ENCODE measurements at places on chromosomes 16 and 17. TPM values are rescaled to one million over a fixed set of nuclear protein-coding genes. Genes with fewer than 3 reads are reported as not detected.

- H3K36me3 ChIP-seq: no peaks in the 10 kb centered on the region
- H3K4me1 ChIP-seq: peaks cover 6% of the 10 kb centered on the region
- no peak overlapping the region for H3K4me3 ChIP-seq
- no peaks in the 10 kb centered on the region for H3K27me3 ChIP-seq
- no peak for DNase-seq
Measured at GRCh38 chr16:24135624-24136565, 120.2 kb upstream of the CACNG3 start.

DNA sequence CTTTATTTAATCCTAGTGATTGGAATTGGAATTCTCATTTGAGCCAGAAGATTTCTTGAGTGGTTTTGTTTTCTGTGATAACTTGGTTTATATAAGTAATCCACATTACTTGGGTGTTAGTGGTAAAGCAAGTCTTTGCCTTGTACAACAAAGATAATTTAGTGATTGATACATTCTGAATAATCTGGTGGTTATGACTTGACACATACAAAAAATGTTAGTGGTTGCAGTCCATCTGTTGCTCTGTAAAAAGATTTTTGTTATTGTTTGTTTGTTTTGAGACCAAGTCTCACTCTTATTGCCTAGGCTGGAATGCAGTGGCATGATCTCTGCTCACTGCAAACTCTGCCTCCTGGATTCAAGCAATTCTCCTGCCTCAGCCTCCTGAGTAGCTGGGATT is 13.2 kb downstream of the OMG start:
- no peaks in the 10 kb centered on the region for H3K27me3 ChIP-seq
- H3K4me3 ChIP-seq: no peak overlapping the region
- DNase-seq: no peak
- H3K4me1 ChIP-seq: no peaks in the 10 kb centered on the region
- H3K36me3 ChIP-seq: peaks cover 27% of the 10 kb centered on the region

DNA sequence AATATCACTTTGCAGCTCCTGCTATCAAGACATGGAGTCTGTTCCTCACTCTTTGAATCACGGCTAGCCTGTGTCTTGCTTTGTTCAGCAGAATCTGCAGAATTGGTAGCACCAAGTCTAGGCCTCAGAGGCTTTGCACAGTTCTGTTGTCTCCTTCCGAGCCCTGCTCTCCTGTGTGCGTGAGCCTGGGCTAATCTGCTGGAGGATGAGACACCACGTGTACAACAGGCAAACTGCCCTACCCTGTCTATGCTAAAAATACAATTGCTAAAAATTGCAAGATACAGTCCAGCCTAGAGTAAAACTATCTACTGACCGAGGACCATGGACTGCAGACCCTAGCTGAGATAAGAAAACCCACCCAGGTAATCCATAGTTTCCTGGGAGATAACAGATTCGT is 484.7 kb downstream of the NPIPA7 start:
- no peaks in the 10 kb centered on the region for H3K4me1 ChIP-seq
- no peak overlapping the region for H3K27ac ChIP-seq
- no peaks in the 10 kb centered on the region for H3K27me3 ChIP-seq
- no peak overlapping the region for H3K4me3 ChIP-seq
- H3K36me3 ChIP-seq: no peaks in the 10 kb centered on the region
- DNase-seq: no peak

DNA sequence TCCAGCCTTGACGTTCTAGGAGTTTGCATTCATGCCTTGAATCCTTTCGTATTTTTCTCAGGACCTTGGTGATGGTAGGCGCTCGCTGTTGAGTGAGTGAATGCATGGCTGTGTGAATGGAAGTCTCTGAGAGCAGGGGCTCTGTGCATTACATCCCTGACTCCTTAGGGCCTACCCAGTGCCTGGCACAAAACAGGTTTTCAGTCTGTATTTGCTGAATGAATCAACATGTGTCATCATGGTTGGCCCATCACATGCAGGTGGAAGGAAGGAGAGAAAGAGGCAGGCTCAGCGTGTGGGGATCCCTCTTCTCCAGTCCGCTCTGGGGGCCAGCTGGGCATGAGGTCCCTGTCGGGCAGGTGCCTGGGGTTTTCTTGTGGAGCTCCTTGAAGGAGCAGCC is 8.7 kb downstream of the RAP1GAP2 start:
- no peak overlapping the region for H3K4me3 ChIP-seq
- H3K36me3 ChIP-seq: no peaks in the 10 kb centered on the region
- DNase-seq: no peak
- no peak overlapping the region for H3K27ac ChIP-seq
- peaks cover 13% of the 10 kb centered on the region for H3K27me3 ChIP-seq
- no peaks in the 10 kb centered on the region for H3K4me1 ChIP-seq

DNA sequence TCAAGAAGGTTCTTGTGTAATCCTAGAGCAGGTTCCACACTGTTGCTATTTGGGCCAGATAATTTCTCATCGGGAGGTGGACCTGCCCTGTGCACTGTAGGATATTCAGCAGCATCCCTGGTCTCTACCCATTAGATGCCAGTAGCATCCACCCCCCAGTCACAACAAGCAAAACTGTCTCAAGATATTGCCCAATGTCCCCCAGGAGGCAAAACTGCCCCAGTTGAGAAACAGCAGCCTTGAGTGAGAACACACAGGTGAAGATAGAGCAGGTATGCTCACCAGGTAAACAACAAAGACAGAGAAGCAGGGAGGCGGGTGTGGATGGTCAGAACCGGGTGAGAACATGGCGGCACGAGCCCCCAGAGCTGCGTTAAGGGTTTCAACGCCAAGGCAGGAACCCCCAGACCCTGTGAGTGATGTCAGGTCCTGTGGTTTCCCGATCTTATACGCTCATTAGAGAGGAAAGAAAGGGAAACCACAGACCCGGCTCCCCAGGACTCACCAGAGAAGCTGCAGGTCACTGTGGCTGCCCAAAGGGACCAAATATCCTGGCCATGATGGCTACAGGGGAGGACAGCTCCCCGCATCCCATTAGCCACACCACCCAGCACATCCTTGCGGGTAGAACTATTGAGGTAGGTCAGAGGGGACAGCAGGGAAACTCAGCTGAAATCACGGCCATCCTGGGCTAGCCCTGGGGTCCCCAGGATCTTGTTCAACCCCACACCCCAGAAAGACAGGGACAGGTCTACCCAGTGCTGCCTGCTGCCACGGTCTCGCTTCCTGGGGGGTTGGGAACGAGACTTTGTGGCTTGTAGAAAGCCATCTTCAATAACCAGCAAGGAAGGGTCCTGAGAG is 21.2 kb downstream of the CDC42EP4 start:
- peaks cover 70% of the 10 kb centered on the region for H3K36me3 ChIP-seq
- peak overlapping the region; percentile 93 for H3K27ac ChIP-seq
- no peaks in the 10 kb centered on the region for H3K27me3 ChIP-seq
- H3K4me3 ChIP-seq: no peak overlapping the region
- no peak for DNase-seq

DNA sequence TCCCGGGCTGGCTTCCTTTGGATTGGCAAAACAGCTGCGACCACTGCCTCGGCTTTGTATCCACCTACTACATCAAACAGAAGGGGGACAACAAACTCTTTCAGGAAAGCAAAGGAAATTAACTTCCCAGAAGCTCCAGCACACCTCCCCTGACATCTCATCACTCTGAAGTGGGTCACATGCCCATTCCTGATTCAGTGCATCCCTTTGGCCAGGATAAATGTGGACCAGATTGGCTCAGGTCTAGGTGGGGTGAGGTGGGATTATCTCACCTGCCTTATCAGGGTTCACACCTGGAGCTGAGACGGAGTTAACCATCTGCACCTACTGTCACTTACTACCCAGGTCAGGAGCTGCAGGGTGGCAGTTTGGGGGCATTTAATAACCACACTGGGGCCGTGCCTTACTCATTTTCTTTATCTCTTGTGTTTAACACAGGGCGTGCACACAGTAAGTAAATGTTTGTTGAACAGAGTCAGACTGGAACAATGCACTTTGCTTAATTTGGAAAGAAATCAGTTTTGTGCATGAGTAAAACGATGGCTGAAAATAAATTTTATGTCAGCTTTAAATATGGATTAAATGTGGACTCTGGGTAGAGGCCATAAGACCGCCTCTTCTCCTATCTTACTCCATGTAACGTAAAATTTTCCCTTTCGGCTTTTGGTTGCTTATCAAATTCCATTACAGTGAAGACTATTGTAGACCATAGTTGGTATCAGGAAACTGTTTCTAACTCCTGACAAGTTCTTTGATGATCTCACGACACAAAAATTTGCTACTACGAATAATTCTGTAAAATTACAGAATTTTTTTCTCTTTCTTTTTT is 36.0 kb downstream of the IQCK start:
- peaks cover 56% of the 10 kb centered on the region for H3K4me1 ChIP-seq
- no peak overlapping the region for H3K4me3 ChIP-seq
- DNase-seq: no peak

DNA sequence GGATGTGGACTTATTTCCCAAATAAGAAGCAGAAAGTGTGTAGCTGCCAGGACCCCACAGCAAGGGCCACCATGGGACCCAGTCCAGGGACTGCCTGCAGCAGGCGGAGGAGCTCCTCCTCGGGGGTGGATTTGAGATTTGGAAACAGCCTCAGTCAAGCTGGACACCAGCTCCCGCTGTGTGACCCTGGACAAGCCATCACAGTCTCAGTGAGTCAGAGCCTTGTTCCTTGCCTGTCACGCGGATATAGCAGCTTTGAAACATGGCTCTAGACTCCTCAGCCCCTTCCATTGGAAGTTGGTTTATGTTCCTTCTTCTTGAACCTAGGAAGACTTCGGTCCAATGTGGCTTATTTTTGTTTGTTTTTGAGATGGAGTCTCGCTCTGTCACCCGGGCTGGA is 12.5 kb upstream of the DPEP1 start:
- no peak overlapping the region for H3K4me3 ChIP-seq
- H3K36me3 ChIP-seq: no peaks in the 10 kb centered on the region
- H3K4me1 ChIP-seq: peaks cover 17% of the 10 kb centered on the region
- no peak overlapping the region for H3K27ac ChIP-seq
- DNase-seq: no peak

DNA sequence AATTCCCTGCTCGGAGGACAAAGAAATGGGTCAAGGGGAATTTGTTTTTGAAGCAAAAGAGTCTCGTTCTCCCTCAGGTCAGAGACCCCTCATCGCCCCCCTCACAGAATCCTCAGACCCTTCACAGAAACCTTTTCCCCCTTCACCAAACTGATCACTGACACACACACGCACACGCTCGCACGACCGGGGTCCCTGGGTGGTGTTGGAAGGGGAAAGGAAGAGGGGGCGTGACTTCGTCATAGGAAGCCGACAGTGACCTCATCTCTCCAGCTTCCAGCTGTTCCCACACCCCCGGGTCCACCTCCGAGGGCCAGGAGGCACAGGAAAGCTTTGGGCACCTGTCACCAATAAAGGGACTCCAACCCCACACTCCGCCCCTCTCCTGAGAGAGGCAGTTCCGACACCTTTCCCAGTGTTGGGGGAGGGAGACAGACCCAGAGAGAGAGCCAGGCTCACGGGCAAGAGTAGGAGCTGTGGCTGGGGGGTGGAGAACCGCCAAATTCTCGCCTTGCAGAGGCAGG is 1.2 kb downstream of the ASGR1 start:
- H3K4me3 ChIP-seq: peak overlapping the region; percentile 26
- DNase-seq: no peak
- H3K4me1 ChIP-seq: peaks cover 12% of the 10 kb centered on the region
- no peak overlapping the region for H3K27ac ChIP-seq
- H3K27me3 ChIP-seq: peaks cover 10% of the 10 kb centered on the region
- H3K36me3 ChIP-seq: no peaks in the 10 kb centered on the region

DNA sequence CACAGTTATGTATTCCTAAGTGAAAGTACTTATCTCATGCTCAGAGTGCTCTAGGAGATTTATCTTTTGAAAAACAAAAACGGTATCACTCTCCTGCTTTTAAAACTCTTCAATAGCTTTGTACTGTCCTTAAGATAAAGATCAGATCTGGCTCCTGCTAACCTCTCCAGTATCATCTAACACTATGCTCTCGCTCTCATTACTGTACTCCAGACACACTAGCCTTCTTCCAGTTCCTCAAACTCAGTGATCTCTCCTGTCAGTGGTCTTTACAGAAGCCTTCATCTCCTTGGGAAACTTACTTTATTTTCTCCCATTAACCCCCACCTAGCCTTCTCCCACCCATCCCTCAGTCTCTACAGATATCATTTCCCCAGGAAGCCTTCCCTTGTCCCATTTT is 10.1 kb downstream of the ULK2 start:
- no peak overlapping the region for H3K27ac ChIP-seq
- H3K36me3 ChIP-seq: no peaks in the 10 kb centered on the region
- DNase-seq: no peak
- no peaks in the 10 kb centered on the region for H3K27me3 ChIP-seq
- H3K4me3 ChIP-seq: no peak overlapping the region
- H3K4me1 ChIP-seq: no peaks in the 10 kb centered on the region

DNA sequence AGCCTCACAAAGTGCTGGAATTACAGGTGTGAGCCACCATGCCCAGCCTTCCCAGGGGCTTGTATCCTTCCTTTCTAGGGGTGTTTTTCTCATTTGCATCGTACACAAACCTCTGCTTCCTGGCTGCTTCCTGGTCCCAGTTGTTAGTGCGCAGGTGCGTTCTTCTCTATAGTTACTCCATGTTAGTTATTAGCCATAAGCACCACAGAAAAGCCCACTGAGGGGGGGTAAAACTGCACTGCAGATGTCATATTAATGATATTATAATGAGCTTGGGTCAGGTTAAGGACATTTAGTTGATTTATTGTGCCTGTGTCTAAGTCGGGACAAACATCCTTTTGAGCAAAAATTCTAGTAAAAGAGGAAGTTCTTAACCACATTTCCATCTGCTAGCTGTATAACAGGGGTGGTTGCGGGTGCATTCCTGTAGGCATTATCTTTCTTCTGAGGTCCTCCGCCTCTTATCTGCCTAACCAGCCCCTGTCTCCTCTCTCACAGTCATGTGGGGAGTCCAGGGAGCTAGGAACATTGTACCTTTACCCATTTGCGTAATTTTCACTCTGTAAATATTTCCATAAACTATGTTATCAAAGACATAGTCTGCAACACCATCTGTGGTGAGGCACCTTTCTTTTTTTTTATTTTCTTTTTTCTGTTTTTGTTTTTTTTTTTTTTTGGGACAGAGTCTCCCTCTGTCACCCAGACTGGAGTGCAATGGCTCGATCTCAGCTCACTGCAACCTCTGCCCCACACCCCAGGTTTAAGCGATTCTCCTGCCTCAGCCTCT is 23.6 kb upstream of the ATF7IP2 start:
- no peak for DNase-seq
- no peak overlapping the region for H3K4me3 ChIP-seq
- no peaks in the 10 kb centered on the region for H3K27me3 ChIP-seq
- H3K36me3 ChIP-seq: no peaks in the 10 kb centered on the region
- no peak overlapping the region for H3K27ac ChIP-seq

GRCh38 chr17:40448639-40449261 is 5.5 kb downstream of the IGFBP4 start:
- H3K4me1 ChIP-seq: peaks cover 47% of the 10 kb centered on the region
- DNase-seq: no peak
- no peak overlapping the region for H3K4me3 ChIP-seq
- H3K36me3 ChIP-seq: peaks cover 9% of the 10 kb centered on the region

GRCh38 chr17:14125518-14126137 is 56.3 kb downstream of the COX10 start:
- H3K27me3 ChIP-seq: no peaks in the 10 kb centered on the region
- H3K4me1 ChIP-seq: no peaks in the 10 kb centered on the region

CCL1 gene
- total RNA-seq: not detected

ICAM2 gene
- not detected for total RNA-seq

PDIA2 gene
- total RNA-seq: not detected

NTN3 gene
- total RNA-seq: not detected

ITGAD gene
- total RNA-seq: not detected

SNAI3 gene
- not detected for total RNA-seq

HEATR9 gene
- total RNA-seq: not detected

SLC9A5 gene
- 1.2 TPM for total RNA-seq
